ENCODE measurements at places on chromosomes 4 and X.

DNA sequence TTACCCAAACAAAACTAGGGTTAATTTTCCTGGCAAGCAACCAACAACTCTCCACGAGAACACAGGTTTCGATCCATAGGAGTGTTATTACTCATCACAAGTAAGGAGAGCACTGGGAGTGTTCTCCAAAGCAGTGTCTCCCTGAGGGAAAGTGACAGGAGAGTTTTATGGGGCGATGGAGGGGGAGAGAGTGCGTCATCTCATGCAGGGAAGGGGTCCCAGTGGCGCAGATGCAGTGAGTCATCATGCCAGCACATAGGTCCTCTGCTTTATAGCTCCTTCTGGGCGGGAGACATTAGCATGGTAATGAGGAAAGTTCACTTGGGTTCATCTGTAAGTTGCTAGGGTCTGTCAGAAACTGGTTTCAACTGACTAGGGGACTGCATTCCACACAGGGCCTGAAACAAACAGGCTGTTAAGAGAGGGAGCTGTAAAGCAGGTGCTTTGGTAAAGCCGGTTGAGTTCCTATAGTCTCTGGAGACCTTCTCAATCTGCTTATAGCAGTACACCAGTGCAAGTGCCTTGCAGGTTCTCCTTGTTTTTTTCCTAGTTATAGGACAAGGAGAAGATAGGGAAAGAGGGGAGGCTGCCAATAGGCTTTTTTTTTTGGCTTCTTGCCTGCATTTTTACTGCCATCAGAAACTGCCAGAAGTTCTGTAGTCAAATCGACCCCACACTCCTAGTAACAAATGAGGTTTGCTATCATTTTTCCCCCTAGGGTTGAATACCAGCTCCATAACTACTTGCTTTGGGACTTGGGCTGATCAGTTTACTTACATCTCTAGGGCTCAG is 12.8 kb upstream of the BOD1L1 start:
- peak; percentile 70 for DNase-seq

- DNase-seq: no peak
These were observed 11.7 kb upstream of the ABLIM2 start for GRCh38 chr4:8170341-8170740.

DNA sequence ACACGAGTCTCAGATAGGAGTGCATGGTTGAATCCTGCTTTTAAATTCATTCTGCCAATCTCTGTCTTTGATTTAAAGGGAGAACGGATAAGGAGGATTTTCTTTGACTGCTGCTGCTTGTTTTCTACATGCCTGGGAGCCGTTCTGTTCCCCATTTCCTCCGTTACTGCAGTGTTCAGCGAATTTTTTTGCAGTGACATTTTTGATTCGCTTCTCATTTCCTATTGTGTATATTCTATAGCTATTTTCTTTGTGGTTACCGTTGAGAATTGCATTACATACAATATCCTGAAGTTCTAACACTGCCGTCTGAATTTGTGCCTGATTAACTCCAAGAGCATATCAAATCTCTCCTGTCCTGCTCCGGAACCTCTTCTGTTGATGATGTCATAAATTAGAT is 14.8 kb upstream of the MAEA start:
- DNase-seq: no peak

DNA sequence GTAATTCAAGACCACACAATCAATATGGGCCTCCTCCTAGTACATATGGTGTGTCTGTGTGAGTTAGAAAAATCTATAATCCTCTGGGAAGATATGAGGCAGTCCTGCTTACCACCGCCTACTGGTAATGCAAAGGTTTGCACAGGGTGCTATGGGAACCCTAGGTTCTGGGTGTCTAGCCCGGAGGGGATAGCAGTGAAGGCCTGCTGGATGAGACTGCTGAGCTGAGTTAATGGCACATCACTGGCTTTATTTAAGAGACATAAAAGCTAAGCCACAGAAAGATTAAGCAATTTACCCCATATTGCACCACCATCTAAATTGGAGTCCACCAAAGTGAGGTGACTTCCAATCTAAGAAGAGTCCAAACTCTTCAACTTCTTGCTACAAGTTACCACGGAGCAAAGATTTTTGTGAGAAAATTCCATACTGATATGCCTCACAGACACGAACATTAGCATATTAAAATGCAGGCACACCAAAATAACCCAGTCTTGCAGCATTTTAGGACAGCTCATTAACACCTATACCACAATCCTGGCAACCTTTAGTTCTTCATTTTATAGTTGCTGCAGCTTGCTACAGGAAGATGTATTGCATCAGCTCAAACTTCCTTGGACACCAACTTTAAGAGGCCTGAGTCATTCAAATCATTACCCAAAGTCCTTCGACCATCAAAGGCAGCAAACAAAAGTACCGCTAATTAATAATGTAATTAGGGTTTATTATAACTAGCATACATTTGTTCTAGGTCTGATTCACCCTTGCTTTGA is 13.7 kb downstream of the DGKK start:
- no peak for DNase-seq

DNA sequence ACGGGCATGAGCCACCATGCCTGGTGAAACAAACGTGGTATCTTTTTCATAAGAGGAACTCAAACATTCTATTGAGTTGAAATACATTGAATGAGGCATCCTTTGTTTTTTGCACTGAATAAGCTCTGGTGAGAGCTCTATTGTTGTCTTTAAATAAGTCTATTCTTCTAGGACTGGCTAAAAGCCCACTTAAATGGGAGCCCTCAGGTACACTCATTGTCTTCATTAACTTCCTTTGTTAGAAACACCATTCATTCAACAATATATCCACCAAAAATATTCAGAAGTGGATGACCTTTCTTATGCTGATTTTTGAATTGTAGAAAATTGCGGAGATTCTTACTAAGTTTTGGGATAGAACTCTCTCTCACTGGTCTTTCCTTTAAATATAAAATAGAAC is 568.0 kb downstream of the IL1RAPL1 start:
- no peak for DNase-seq

- no peak for DNase-seq
These were observed 37.6 kb upstream of the GYPB start for GRCh38 chr4:144056800-144057199.

GRCh38 chrX:43958529-43958928 is 14.7 kb downstream of the NDP start:
- peak; percentile 45 for DNase-seq

DNA sequence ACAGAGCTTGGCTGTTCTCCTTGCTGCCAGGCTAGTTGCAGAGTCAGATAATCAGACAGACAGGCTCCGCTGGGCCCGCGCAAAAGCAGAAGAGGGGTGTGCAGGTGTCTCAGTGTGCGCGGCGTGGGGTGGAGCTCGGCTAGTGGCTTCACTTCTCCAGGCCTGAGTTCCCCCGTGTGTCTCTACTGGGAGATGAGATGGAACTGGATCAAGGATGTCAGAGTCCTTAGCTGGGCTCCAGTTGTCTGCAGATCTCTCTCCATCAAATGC is 21.1 kb downstream of the HTRA3 start:
- no peak for DNase-seq

GRCh38 chrX:100447655-100448397 is 37.8 kb upstream of the PCDH19 start:
- no peak for DNase-seq

Data from kidney epithelial cell (primary cell).